CD4-positive, CD25-positive, alpha-beta regulatory T cell (primary cell): ENCODE measurements at places on chromosomes 3 and 15.

GRCh38 chr3:97265237-97266005, 451.0 kb downstream of the EPHA6 start:
- no peak overlapping the region for H3K27ac ChIP-seq
- no peak overlapping the region for H3K4me3 ChIP-seq
- no peak for DNase-seq
- H3K4me1 ChIP-seq, result no peaks in the 10 kb centered on the region
- H3K36me3 ChIP-seq, result no peaks in the 10 kb centered on the region

- H3K27me3 ChIP-seq, result no peaks in the 10 kb centered on the region
- no peak for DNase-seq
- no peak overlapping the region for H3K27ac ChIP-seq
- peaks cover 71% of the 10 kb centered on the region for H3K36me3 ChIP-seq
- peaks cover 3% of the 10 kb centered on the region for H3K4me1 ChIP-seq
- H3K4me3 ChIP-seq, result no peak overlapping the region
These were observed 38.8 kb downstream of the HACL1 start for GRCh38 chr3:15562560-15562959.

DNA sequence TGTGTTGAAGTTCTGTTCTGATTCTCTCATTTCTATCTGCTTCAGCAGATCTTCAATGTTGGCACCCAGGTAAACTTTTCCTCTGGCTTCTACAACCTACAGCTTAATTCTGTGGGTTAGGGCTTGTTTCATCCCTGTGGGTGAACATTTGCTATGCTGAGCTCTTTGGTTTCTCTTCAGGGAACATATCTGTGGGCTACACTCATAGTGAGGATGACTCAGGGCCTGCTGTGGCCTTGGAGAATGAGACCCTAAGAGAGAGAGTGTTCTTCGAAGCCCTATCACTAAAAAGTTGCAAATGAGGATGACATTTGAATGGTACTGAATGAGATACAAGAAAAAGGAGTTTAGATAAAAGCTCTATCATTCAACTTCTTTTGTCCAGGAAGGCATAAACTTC, 346.2 kb upstream of the CBLB start:
- H3K27me3 ChIP-seq, result no peaks in the 10 kb centered on the region
- no peak overlapping the region for H3K27ac ChIP-seq
- no peaks in the 10 kb centered on the region for H3K4me1 ChIP-seq
- no peaks in the 10 kb centered on the region for H3K36me3 ChIP-seq
- DNase-seq, result no peak
- H3K4me3 ChIP-seq, result no peak overlapping the region

GRCh38 chr3:33317963-33318709, 40.9 kb downstream of the FBXL2 start:
- H3K27me3 ChIP-seq, result peaks cover 14% of the 10 kb centered on the region
- H3K27ac ChIP-seq, result no peak overlapping the region
- H3K4me3 ChIP-seq, result no peak overlapping the region
- DNase-seq, result no peak
- H3K4me1 ChIP-seq, result no peaks in the 10 kb centered on the region

DNA sequence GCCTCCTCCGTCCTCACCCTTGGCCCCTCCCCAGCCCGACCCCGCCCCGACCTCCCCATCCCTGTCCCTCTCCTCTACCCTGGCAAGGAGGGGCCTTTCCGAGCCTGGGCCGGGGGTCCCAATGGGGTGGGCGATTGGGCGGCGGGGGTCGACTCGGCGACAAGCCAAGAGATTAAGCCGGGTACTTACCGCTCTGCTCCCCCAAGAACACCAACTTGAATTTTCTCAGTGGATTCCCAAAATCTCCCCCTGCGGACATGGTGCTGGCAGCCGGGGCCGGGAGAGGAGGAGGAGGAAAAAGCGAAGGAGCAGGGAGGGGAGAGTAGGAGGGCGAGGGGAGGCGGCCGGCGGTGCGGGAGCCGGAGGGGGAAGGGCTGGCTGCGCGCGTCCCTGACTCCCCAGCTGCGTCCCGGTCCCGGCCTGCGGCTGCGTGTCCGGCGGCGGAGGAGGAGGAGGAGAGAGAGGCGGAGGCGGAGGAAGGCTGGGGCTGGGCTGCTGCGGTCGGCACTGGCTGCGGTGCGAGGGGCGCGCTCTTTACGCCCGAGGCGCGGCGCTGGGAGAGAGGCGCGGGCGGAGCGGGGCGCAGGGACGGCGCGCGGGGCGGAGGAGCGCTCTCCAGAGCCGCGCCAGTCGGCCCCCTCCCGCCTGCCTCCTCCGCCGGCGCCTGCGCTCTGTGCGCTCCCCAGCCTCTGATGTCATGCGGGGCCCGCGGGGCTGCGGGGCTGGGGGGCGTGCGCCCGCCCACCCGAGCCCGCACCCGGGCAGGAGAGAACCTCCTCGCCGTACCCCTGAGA, at the start of gene RAB6B:
TSS of gene RAB6B (minus strand) at position 675 of the 794 bp plus-strand sequence. CDS start at position 259, 416 bp downstream.
- DNase-seq, result no peak
- no peaks in the 10 kb centered on the region for H3K27me3 ChIP-seq
- H3K4me1 ChIP-seq, result peaks cover 5% of the 10 kb centered on the region
- H3K27ac ChIP-seq, result no peak within 1 kb of the TSS
- H3K36me3 ChIP-seq, result no peaks in the 10 kb centered on the region
- no peak within 1 kb of the TSS for H3K4me3 ChIP-seq

GRCh38 chr3:13598926-13599886, 50.3 kb downstream of the FBLN2 start:
- DNase-seq, result no peak
- H3K27me3 ChIP-seq, result no peaks in the 10 kb centered on the region
- no peaks in the 10 kb centered on the region for H3K36me3 ChIP-seq
- H3K27ac ChIP-seq, result no peak overlapping the region
- H3K4me1 ChIP-seq, result no peaks in the 10 kb centered on the region

GRCh38 chr3:188183452-188183851, 29.5 kb downstream of the LPP start:
- H3K27me3 ChIP-seq, result no peaks in the 10 kb centered on the region
- H3K27ac ChIP-seq, result no peak overlapping the region
- H3K4me3 ChIP-seq, result no peak overlapping the region
- no peak for DNase-seq

DNA sequence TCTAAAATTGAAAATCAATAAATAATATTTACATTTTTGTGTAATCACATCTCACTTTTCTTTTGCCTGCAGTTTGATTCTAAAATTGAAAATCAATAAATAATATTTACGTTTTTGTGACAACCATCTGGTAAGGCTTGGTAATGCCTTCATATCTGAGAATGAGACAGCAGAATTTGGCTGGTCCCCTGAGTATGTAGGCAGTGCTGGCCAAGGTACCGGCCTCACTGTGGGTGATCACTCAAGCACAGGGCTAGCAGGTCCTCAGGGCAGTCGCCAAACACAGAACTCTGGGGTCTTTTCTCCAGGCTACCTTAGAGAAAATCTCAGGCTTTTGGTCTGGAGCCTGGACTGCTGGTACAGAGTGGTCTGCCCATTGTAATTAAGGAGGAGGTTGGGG, 26.2 kb downstream of the RTP3 start:
- DNase-seq, result no peak
- H3K36me3 ChIP-seq, result no peaks in the 10 kb centered on the region
- no peak overlapping the region for H3K4me3 ChIP-seq
- H3K27me3 ChIP-seq, result no peaks in the 10 kb centered on the region
